ENCODE measurements at places on chromosomes 2 and 18. TPM values are rescaled to one million over a fixed set of nuclear protein-coding genes. Genes with fewer than 3 reads are reported as not detected.

ACADL gene
- polyA plus RNA-seq, result not detected

CRIM1 gene
- 14.1 TPM for polyA plus RNA-seq

CFAP65 gene
- not detected for polyA plus RNA-seq

GRB14 gene
- polyA plus RNA-seq, result 0.44 TPM

SERPINB5 gene
- polyA plus RNA-seq, result not detected

LIMS1 gene
- polyA plus RNA-seq, result 8.9 TPM

STARD6 gene
- polyA plus RNA-seq, result not detected

IL1R1 gene
- 7.6 TPM for polyA plus RNA-seq

All from spleen (tissue), 13 donors.